A549 treated with dexamethasone at 1 μM for 4 hours (cell line): ENCODE measurements at places on chromosomes 16 and 17. TPM values are rescaled to one million over a fixed set of nuclear protein-coding genes. Genes with fewer than 3 reads are reported as not detected.

SEPTIN12 gene
- total RNA-seq = not detected in 5 replicates

CHD3 gene
- 56.7 to 75.9 TPM (median 72.6 TPM) in 5 replicates for total RNA-seq

MLKL gene
- total RNA-seq = 45.2 to 52.4 TPM (median 50.1 TPM) in 5 replicates

C17orf100 gene
- total RNA-seq = 1.9 to 3.0 TPM (median 2.4 TPM) in 5 replicates

PDE6G gene
- total RNA-seq = 1.5 to 3.6 TPM (median 2.2 TPM) in 5 replicates

ZMYND15 gene
- total RNA-seq = 0.32 to 0.52 TPM (median 0.40 TPM) in 5 replicates

BFAR gene
- 128 to 140 TPM (median 137 TPM) in 5 replicates for total RNA-seq

DNAH2 gene
- total RNA-seq = 0.02 to 0.06 TPM (median 0.03 TPM) in 5 replicates

GPRC5C gene
- total RNA-seq = 42.9 to 60.3 TPM (median 53.6 TPM) in 5 replicates

FGF11 gene
- 1.1 to 1.3 TPM (median 1.1 TPM) in 5 replicates for total RNA-seq

YBX2 gene
- 0.45 to 0.76 TPM (median 0.57 TPM) in 5 replicates for total RNA-seq

ERN2 gene
- total RNA-seq = not detected in 5 replicates

CD300LG gene
- 0.36 TPM in 1 of 5 replicates, not detected in the others for total RNA-seq

MYH2 gene
- total RNA-seq = not detected in 5 replicates

HEATR9 gene
- not detected in 5 replicates for total RNA-seq

KRT33A gene
- total RNA-seq = not detected in 5 replicates

ST6GALNAC2 gene
- 0.38 to 0.75 TPM (median 0.51 TPM) in 5 replicates for total RNA-seq

PAQR4 gene
- total RNA-seq = 29.5 to 44.0 TPM (median 42.5 TPM) in 5 replicates

CCL4L2 gene
- 0.18 TPM in 1 of 5 replicates, not detected in the others for total RNA-seq

RMI2 gene
- 25.2 to 32.3 TPM (median 30.3 TPM) in 5 replicates for total RNA-seq

CHD9NB gene
- total RNA-seq = 0.63 to 1.3 TPM (median 0.99 TPM) in 5 replicates

TSPOAP1 gene
- total RNA-seq = 0.07 TPM in 1 of 5 replicates, not detected in the others

TMEM101 gene
- 24.7 to 29.9 TPM (median 27.8 TPM) in 5 replicates for total RNA-seq

KRTAP9-2 gene
- not detected in 5 replicates for total RNA-seq
